Suppressor macrophage treated with lipopolysaccharide for 1 hour (primary cell): ENCODE measurements at places on chromosomes 7 and 10.
A peak's percentile ranks its signal among the peaks of the same experiment; 100 is the strongest.

- DNase-seq, result no peak
These were observed 34.4 kb downstream of the LHFPL3 start for GRCh38 chr7:104362756-104363155.

GRCh38 chr10:103512591-103513379 lies 19.3 kb downstream of the NEURL1 start:
- no peak for DNase-seq

DNA sequence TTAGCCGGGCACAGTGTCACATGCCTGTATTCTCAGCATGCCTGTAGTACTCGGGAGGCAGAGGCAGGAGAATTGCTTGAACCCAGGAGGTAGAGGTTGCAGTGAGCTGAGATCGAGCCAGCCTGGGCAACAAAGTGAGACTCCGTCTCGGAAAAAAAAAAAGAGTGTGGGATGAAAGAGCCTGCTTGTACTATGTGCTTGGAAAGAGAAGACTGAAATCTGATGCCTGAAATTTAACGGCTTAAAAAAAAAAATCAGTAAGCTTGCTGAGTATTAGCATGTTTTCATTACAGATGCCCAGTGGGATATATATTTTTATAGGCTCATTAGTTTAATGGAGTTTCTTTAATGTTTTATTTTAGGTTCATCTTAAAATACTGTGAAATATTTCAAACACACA lies 4.2 kb downstream of the NT5C2 start:
- no peak for DNase-seq

DNA sequence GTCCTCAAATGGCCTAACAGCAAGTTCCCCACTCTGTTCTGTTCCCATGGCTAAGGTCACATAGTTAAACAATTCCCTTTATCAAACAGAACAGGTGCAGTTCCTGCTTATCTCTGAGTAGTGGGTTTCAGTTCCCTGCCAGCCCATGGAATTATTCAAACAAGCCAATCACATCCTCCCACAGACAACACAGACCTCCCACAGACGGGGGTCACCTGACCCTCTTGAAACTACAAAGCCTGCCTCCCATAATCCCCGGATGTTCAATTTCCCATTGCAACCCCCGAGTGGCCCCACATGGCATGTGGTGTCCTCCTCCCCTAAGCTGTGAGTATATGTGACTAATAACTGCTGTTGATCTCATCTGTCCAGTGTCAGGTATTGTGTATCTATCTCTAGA lies 64.1 kb downstream of the TMEM168 start:
- DNase-seq, result no peak

DNA sequence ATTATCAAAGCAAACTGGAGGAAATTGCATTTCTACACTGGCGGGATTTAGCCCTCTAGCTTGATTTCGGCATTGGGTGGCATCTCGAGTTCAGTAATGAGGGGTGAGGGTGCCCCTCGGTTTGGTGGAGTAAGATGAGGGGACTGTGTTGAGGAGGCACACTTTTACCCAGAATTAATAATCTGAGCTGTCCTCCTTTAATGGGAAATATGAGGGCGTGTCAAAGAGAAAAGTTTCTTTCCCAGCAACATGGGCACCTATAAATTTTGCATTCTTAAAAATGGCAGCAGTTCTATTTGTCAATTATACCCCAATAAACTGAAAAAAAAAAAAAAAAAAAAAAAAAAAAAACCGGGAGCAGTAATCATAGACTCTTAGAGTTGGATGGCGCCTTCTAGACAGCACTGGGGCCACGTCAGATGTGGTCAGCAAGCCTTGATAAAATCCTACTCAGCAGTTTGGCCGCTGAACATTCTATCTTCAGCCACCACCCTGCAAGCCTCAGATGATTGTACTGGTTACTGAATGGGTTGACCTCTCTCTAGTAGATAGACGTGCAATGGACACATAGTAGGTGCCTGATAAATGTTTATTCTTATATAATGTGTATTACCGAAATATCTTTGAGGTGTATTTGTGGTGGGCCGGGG lies 931 bp downstream of the PAPSS2 start:
- DNase-seq, result peak; percentile 46

GRCh38 chr7:55912748-55913158 lies 25.5 kb downstream of the ZNF713 start:
- no peak for DNase-seq

- DNase-seq, result no peak
These were observed 10.0 kb downstream of the GLI3 start for GRCh38 chr7:42227021-42227420.

GRCh38 chr7:156113731-156114130 lies 301.5 kb upstream of the SHH start:
- no peak for DNase-seq

- DNase-seq, result no peak
These were observed 10.1 kb downstream of the ADD3 start for GRCh38 chr10:110017907-110018306.

DNA sequence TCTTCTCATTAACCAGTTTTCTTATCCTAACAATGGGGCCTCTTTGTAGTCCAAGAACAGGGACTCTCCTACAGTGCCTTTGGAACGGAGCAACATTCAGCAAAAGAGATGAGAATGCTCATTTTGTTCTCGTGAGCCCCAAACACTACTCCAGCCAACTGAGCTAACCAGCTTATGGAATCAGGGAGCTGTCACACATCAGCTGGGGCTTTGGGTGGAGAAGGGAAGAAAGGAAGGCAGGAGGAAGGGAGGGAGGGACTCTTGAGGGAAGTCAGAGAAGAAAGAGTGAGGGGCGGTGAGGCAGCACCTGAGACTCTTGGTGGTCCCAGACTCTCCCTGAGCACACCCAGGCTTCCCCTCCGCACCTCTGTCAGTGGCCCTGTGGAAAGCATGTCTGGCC lies 123.1 kb downstream of the CLEC2L start:
- no peak for DNase-seq

DNA sequence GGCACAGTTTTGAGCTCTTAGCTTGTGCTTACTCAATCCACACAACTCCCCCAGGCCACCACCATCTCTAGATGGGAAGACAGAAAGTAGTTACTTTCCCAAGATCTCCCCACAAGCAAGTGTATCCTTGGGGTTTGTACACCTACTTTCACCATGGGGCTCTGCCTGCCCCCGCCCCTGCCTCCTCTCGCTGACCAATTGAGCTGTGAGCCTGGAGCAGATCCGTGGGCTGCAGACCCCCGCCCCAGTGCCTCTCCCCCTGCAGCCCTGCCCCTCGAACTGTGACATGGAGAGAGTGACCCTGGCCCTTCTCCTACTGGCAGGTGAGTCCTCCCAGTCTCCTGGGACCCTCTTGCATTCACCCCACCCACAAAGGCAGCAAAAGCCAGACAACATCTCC lies 2.0 kb downstream of the FXYD4 start:
- DNase-seq, result no peak

- peak; percentile 15 for DNase-seq
These were observed 319.3 kb upstream of the NRP1 start for GRCh38 chr10:33653584-33654367.

GRCh38 chr7:6476596-6477317 lies 29.0 kb upstream of the DAGLB start:
- DNase-seq, result peak; percentile 13

GRCh38 chr7:96786998-96787395 lies 77.4 kb upstream of the SEM1 start:
- no peak for DNase-seq

- no peak for DNase-seq
These were observed 47.2 kb upstream of the SEMA3E start for GRCh38 chr7:83696101-83696500.

DNA sequence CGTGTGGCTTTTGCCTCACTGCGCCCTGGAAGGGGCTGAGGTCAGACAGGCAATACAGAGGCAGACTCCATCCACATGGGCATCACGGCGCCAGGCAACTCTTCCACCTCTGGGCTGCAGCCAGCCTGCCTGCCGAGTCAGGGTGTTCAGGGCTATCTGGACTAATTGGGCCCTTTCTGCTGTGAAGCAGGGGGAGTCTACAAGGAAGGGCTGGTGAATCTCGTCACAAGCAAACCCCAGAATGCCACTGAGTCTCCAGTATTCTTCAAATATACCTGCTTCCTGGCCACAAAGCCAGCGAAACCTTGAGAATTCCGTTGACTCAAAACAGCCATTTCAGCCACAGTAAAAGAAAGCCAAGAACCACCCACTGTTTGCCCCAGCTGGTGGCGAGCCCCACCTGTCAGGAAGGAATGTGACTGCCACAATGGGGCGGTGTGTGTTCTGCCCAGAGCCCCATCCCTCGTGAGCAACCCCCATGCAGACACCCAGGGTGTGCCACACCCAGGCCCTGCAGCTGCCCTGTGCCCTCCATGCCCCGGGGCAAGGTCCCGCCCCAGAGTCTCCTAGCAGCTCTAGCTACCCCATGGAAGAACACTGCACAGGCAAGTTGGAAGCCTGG lies 117.3 kb downstream of the FAM53B start:
- DNase-seq, result no peak

GRCh38 chr10:47053081-47053798 lies 142.0 kb downstream of the PTPN20 start:
- no peak for DNase-seq

DNA sequence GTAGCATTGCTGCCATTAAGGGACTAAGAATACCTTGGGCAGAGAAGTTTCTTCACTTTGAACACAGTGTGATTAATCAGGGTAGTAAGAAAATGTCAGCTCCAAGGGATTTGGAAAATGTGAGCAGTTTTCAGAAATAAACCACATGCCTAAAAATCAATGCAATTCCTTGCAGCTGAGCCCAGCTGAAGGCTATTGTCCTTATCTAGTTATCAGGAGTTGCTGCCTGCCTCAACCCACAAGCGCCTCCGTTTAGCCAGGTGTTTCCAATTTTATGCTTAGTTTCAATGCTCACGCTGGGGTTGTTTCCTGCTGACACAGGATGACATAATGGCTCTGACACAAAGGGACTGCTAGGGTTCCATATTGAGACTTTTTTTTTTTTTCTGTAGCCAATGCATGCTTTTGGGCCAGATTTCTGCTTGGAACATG lies 132.3 kb upstream of the ANK3 start:
- DNase-seq, result no peak

- DNase-seq, result no peak
These were observed 181.0 kb upstream of the MDFIC start for GRCh38 chr7:114740941-114741340.

- DNase-seq, result no peak
These were observed at the start of gene CALHM3 for GRCh38 chr10:103479135-103479534. Gene CALHM3, minus strand, starts transcription at chr10:103479240. Its CDS starts 208 bp downstream, at chr10:103479032.

- peak; percentile 63 for DNase-seq
These were observed 6.3 kb downstream of the RSBN1L start for GRCh38 chr7:77702513-77702912.

- no peak for DNase-seq
These were observed 223.7 kb downstream of the SNX10 start for GRCh38 chr7:26515314-26515842.

DNA sequence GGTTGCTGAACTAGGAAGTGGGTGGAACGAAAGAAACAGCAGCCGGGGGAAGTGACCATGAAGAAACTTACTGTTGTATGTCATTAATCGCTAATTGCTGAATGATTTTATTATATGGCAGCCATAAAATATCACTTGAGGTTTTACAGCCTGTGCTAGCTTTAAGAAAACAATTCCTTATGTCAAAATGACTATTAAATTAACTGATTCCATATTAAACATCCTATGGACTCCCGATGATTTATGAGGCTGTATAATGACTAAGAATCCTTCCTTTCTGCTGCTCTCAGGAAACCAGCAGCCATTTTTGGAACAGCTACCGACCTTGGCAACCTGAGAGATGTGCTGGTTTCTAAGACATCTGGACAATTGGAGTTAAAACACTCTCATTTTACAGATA lies 421.9 kb downstream of the SORCS3 start:
- no peak for DNase-seq

- no peak for DNase-seq
These were observed 111.8 kb downstream of the SKIDA1 start for GRCh38 chr10:21413680-21414079.

GRCh38 chr10:1726861-1727260 lies 10.5 kb downstream of the ADARB2 start:
- DNase-seq, result no peak

GRCh38 chr10:77510695-77511094 lies 126.9 kb downstream of the KCNMA1 start:
- no peak for DNase-seq

DNA sequence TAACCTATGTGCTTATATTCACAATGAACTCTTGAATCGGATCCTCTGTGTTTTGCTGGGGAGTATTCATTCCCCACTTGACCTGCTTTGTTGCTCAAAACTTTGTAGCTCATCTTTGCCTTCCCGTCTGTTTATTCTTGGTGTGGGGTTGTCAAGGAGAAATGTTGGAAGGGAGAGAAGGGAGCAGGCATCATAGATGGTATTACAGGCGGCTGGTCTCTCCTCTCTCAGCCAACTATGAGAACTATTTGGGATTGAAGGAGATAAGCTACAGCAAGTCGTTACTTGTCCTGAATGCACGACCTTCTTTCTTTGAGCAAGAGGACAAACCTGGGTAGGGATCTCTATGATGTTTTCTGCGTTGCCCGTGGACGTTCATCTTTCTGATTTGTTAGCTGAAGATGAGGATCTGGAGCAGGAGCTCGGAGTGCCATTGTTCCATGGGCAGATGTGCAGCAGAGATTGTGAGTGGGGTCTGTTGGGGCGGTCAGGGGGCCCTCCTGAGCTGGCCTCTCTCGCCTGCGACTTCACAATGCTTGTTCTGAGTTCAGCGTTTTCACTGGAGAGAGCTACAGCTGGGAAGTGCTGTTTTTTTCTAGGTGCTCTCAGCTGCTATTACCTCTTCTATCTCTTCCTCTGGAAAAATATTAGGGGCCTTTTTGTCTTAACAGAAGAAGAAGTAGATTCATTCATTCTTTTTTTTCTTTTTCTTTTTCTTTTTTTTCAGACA lies 126.9 kb upstream of the KLF6 start:
- DNase-seq, result no peak

- DNase-seq, result no peak
These were observed 39.2 kb downstream of the CAMK2B start for GRCh38 chr7:44286182-44286617.

- DNase-seq, result peak; percentile 37
These were observed 64.1 kb downstream of the ZMIZ1 start for GRCh38 chr10:79132681-79133381.

- DNase-seq, result no peak
These were observed 234.2 kb upstream of the LRRN3 start for GRCh38 chr7:110856704-110857103.

DNA sequence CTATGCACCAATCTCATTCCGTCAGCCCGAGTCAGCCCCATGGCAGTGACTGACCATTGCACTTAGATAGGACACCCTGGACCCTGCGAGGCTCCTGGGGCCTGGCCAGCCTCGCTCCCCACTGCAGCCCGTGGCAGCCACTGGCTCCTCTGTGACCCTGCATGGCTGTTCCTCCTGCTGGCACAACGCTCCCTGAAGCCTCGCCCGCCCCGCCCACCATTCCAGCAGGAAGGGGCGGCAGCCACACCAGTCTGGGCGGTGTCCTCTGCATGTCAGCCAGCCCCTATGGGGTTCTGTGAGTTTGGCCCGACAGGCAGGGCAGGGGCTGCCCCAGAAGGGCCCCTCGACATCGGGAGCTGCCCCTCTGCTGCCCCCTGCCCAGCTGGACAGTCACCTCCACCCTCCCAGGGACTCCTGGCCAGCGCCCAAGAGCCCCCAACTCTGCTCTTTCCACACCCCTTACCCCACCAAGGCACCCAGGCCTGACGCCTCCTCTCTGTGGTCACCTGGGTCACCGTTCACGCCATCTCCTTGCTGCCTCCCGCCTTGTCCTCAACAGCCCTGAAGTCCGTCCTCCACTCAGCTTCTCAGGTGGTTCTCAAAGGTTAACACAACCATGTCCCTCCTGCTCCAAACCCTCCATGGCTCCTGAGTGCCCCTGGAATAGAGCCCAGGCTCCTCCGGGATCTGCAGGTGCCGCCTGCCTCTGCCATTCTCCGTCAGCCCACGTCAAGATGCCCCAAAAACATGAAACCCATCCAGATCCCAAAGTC lies 103.5 kb downstream of the MICALL2 start:
- no peak for DNase-seq
